DMS153 (cell line): ENCODE measurements at places on chromosomes 7 and 10.
A peak's percentile ranks its signal among the peaks of the same experiment; 100 is the strongest.

GRCh38 chr10:79054203-79055099 is 14.3 kb upstream of the ZMIZ1 start:
- no peak for DNase-seq

- DNase-seq, result no peak
Measured at GRCh38 chr10:93280699-93281366, 201.3 kb downstream of the MYOF start.

DNA sequence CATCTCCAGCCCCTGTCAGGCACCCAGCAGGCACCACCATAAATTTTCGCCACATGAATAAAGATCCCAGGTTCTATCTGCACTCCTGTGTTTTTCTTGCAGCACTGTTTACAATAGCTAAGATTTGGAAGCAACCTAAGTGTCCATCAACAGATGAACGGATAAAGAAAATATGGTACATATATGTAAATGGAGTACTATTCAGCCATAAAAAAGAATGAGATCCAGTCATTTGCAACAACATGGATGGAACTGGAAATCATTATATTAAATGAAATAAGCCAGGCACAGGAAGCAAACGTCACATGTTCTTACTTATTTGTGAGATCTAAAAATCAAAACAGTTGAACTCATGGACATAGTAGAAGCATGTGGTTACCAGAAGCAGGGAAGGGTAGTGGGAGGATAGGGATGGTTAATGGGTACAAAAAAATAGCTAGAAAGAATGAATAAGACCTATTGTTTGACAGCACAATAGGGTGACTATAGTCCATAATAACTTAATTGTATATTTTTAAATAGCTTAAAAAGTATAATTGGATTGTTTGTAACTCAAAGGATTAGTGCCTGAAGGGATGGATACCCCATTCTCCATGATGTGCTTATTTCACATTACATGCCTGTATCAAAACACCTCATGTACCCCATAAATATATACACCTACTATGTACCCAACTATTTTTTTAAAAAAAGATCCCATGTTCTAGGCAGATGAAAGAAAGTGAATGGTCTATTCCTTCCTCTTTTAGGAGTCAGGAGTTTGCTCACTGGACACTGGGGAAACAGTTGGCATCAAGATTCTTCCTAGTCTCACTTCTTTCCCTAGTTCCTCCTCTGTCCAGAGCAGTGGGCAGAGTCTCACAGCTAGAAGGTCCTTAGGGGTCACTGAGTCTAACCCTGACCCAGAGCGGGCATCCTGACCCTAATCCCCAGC is 1.0 kb upstream of the NPFFR1 start:
- no peak for DNase-seq

- no peak for DNase-seq
Measured at GRCh38 chr10:123997486-123998196, 95.8 kb downstream of the CHST15 start.

GRCh38 chr7:77222819-77223218 is 23.2 kb upstream of the FGL2 start:
- no peak for DNase-seq

GRCh38 chr10:114261076-114261475 is 22.0 kb downstream of the VWA2 start:
- DNase-seq, result no peak

DNA sequence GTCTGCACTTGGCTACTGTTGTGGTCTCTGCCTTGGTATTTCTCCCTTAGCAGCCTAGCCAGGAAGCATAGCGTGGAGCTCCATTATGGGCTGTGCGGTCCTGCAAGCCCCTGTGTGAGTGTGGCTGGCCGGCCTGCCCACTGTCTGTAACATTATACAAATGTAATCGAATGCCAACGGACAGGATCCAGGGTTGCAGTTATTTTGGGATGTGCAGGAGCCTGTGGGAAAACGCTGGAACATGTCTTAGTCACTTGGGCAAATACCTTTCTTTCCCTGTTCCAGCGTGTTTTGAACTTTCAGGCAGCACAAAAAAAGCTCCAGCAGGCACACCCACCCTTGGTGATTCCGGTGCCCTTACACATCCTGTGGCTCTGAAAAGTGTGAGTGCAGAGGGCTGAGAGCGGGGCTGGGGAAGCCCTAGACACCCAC is 29.5 kb downstream of the BAG3 start:
- DNase-seq, result no peak

DNA sequence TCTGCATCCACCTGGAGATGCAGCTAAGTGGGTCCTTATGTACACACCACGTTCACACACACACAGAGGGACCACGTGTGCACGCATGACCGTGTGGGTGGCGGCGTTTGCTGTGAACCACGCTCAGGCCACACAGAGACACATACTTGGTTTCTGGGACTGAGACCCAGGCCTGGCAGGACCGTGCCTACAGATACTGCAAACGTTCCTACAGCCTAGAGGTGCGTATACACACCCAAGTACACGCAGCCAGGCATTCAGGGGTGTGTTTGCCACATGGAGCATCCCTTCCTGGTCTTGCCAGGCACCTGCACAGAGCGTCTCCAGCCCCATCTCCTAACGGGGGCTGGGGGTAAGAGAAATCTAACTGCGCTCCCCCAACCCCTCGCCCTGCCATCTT is 49.0 kb upstream of the GTF2IRD1 start:
- DNase-seq, result no peak

DNA sequence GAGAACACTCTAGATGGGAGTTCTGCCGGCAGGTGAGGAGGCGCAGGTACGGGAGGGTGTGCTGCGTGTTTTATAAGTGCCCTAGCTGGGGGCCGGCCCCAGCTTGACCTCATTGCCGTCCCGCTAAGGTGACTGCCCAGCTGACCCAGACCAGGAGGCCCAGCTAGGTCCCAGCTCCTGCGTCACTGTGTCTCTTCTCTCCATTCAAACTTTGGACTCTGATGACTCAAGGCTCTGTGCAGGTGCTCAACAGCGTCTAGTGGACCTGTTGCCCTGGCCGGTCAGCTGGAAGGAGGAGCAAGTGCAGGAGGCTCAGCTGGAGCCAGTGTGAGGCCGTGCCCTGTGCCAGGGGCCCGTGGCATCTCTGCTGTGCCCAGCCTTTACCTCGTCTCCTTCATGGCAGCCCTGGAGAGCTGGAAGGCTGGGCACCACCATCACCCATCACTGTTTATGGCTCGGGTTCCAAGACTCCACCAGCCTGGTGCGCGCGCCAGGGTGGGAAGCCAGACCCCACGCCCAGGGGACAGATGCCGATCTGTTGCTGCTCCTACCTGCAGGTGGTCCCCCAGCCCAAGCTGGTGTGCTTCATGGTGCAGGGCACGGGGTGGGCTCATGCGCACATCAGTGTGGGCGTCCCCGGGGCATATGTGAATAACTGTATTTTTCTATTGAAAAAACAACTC is 14.6 kb downstream of the LHPP start:
- no peak for DNase-seq

GRCh38 chr7:97307521-97308108 is 190.1 kb downstream of the SDHAF3 start:
- DNase-seq, result peak; percentile 21

GRCh38 chr7:77843194-77843593 is 44.6 kb downstream of the PHTF2 start:
- no peak for DNase-seq

DNA sequence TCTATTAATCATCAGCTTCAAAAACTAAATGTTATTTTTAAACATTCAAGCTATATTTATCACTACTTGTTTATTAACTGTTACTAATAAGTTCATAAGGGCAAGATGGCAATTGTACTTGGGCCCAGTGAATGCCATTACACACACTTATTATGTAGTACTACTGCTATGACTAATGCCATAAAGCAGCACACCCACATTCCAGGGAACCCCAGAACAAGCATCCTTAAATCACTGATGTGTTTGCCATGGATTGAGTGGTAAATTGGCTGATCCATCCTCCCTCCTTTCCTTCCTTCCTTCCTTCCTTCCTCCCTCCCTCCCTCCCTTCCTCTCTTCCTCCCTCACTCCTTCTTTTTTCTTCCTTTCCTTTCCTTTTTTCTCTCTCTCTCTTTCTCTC is 37.4 kb upstream of the RSU1 start:
- no peak for DNase-seq

DNA sequence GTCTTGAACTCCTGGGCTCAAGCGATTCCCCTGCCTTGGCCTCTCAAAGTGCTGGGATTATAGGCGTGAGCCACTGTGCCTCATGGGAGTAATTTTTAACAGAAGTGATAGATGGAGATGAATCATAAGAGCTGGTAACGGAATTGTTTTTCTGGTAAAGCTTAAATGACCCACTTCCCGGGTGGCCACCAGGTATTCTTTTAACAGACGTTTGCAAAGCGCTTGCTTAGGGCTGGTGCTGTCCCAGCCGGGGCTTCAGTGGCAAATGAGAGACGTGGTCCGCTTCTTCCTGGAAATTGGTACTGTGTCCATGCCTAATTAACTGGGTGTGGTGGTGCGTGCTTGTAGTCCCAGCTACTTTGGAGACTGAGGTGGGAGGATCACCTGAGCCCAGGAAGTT is 23.5 kb downstream of the CAMK1D start:
- DNase-seq, result no peak

GRCh38 chr7:66099551-66100407 is 14.9 kb upstream of the CRCP start:
- DNase-seq, result peak; percentile 75

DNA sequence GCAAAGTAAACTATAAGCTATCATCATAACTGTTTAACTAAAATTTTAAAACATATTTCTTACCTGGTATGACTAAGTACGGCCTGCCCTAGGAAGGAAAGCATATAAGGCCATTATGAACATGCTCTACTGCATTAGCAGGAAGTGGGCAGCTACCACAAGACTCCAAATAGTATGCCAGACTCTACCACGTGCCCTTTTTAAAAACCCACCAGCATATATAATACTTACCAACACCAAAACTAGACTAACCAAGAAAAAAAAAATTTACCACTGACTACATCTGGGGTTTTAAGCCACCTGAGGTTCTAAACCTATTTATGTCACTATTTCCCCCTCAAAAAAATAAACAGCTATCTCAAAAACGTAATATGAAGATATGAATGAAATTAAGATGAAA is 30.1 kb downstream of the NUDCD3 start:
- DNase-seq, result no peak

- DNase-seq, result no peak
Measured at GRCh38 chr10:49508249-49508648, 30.7 kb downstream of the ERCC6 start.

DNA sequence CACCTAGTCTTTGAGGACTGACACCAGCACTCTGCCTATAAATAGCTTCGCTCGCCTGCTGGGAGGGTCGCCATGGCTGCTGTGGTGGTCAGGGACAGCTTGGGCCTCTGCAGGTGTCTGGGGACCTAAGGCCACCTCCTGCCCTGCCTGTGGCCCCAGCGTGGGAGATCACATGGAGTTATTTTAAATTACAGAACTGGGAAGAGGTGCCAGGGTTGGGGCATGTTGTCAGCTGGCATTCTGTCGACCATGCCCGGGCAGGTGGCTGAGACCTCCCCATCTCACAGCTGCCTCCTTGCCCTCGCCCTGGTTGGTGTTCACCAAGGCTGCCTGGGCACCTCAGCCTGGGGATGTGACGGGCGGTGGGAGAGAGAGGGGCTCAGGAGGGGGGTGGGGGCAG is 18.1 kb downstream of the SHH start:
- DNase-seq, result no peak

DNA sequence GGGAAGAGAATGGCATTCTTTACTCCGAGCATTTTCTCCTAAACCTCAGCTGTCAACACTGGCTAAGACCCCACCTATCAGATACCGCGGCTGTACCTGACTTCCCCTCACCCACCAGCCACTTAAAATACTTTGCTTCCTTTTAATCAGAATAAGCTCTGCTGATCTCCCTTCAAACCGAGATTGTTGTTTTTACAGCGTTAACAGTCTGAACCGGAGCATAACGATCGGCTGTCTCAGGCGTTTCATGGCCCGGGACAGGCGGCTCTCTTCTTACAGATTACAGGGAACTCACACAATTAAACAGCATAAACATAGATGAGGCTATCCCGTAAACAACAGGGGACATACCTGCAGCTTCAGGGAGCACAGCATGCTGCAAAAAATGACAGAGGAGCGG is 174.3 kb upstream of the RNF32 start:
- no peak for DNase-seq

GRCh38 chr7:141190495-141190894 is 116.6 kb downstream of the TMEM178B start:
- no peak for DNase-seq
